Dorsolateral prefrontal cortex (tissue), 122 donors: ENCODE measurements at places on chromosomes 12 and 14. TPM values are rescaled to one million over a fixed set of nuclear protein-coding genes. Genes with fewer than 3 reads are reported as not detected.

GRCh38 chr14:67010602-67011001 is 178.6 kb upstream of the GARIN2 start:
- no peak for DNase-seq

GRCh38 chr14:64098120-64098519 is 196.1 kb downstream of the ESR2 start:
- no peak for DNase-seq

DNA sequence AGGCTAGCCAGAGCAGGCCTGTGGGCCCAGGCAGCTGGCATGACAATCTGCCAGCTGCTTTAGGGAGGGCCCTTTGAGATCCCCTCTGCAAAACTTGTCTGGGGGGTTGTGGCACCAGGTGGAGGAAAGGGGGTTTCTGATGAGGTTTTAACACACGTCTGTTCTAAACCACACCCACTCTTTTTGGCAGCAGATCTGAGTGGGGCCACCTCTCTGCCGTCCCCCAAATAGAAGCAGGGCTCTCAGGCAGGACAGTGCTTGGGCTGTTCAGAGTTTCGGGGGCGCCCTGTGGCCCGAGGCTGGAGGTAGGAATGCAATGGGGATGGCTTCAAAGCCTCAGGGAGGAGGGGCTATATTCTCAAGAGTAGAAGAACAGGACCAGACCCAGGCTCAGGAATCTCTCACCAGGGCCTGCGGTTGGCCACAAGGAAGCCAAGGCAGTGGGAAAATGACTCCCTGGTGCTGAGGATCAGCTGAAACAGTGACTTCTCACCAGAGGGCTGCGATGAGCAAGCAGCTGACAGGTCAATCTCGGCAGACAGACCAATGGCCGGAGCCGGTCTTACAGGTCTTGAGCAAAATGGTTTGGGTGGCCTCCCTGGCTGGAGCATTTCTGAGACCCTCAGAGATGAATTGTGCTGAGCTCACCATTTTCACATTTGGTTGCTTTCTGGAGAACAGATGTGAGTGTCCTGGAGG is 1.5 kb upstream of the KRT5 start:
- DNase-seq = no peak

DNA sequence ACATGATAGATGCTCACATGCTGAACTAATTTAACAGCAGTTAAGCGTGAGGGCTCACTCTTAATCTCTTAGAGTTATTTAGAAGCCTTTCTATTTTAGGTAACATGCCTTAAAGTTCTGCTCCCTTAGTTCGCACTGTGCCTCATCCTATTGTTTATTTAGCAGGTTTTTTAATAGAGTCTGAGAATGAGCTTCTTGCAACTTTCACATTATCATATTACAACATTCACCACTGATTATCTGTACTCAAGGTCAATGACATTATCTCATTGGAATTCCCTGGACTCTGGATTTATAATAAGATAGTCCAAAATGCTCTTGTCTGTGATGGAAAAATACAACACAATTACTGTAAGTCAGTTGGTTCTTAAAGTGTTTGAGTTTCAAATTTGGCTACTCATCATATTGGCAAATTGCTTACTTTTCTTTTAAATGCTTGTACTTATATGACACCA is 183.6 kb upstream of the SLC38A2 start:
- no peak for DNase-seq

- DNase-seq = no peak
Observed at GRCh38 chr14:68384335-68384734, 408.5 kb downstream of the ZFP36L1 start.

SMOC1 gene
- total RNA-seq = 28.2 TPM

PPP1CC gene
- total RNA-seq = 87.6 TPM

VRTN gene
- not detected for total RNA-seq

CSRP2 gene
- total RNA-seq = 24.0 TPM

- no peak for DNase-seq
Observed at GRCh38 chr12:11174022-11174421, 3.0 kb downstream of the SMIM10L1 start.

CABP1 gene
- total RNA-seq = 282 TPM

DNA sequence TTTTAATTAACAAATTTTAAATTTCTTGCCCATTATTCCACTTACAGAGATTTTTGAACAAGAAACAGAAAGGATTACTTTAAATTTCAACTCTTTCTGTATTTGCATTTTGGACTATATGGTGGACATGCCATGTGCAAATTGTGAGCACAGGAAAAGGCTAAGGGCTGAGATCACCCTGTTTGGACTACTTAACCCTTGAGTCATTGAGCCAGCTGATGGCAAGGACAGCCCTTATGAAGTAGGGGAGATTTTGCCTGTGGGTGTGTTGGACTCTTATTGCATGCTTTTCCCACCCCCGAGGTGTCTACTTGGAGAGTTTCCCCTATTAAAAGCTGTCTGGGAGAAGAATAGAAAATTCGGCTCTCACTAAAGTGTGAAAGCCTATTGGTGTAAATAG is 17.2 kb downstream of the DERA start:
- DNase-seq = no peak

DNA sequence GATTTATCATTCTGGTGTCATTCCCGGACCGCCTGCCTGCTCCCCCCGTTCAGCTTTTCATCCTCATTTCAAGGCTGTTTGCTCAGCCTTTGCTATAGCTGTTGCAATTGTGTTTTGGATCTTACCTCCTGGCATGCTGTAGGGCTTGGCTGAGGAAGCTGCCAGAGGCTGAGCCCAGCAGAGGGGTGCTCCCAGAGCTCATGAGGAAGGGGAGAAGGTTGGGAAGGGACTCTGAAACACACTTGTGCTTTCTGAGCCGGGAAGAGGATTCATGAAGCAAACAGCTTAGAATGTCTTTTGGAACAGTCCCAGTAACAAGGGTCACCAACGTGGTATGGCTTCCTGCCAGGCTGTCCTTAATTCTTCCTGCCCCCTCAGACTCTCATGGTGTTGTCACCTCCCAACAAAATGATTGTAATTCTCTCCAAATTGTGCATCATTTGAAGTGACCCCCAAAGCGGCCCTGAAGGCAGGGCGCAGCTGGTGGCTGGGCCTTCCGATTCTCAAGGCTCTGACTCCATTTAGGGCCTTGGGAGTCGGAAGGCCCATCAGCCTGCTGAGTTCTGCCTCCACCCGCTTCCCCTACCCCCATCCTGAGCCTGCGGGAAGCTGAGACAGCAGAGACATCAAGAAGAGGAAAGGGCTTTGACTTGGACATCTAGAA is 111.9 kb upstream of the ARHGAP5 start:
- DNase-seq = no peak
